Neural progenitor cell (in vitro differentiated cells): ENCODE measurements at places on chromosomes 4 and X. TPM values are rescaled to one million over a fixed set of nuclear protein-coding genes. Genes with fewer than 3 reads are reported as not detected.
A peak's percentile ranks its signal among the peaks of the same experiment; 100 is the strongest.

DNA sequence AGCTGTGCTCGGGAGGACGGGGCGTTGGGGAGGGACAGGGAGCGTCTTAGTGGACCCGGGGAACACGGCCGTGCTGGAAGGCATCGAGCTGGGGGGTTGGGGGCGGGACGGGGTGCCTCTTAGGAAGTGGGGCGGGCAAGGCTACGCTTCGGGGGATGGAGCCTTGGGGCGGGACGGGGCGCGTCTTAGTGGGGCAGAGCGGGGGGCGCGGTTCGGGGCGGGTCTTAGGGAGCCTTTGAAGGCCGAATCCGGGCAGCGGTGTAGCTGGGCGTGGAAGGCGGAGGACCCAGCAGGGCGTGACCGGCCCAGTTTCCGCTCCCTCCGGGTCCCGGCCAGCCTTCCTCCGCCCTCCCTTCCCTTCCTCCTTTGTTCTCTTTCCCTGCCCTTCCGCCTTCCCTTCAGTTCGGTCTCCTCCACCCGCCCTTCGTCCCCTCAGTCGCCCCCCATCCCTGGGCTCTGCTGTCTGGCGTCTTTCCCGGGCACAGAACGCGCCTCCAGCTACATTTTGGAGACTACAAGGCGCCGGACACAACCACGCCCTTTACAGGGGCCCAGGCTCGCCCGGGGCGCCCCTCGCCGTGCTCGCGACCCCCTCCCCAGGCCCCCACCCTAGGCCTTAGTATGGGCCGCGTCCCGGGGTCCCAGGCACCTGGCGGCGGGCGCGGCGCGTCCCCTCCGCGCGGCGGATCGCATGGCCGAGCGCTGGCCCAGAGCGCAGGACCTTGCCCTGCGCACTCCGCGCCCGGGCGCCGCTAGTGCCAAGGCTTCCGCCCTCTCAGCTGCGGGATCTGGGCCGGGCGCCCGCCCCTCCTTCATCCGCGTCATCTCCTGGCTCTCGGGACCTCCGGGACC lies at the start of gene ARSD:
ARSD (minus strand) TSS at position 757 of the 852 bp plus-strand sequence; CDS start at position 693, 64 bp downstream.
- H3K4me3 ChIP-seq = peak within 1 kb of the TSS; percentile 89
- no peaks in the 10 kb centered on the region for H3K36me3 ChIP-seq
- peaks cover 20% of the 10 kb centered on the region for H3K4me1 ChIP-seq
- peak; percentile 95 for DNase-seq

Gene SUPT20HL1
- not detected in 2 replicates for total RNA-seq

Gene NXF2
- 0.12 and 0.22 TPM in 2 replicates for total RNA-seq

Gene GIMD1
- not detected in 2 replicates for total RNA-seq

Gene STK32B
- total RNA-seq = 2.5 and 2.6 TPM in 2 replicates

DNA sequence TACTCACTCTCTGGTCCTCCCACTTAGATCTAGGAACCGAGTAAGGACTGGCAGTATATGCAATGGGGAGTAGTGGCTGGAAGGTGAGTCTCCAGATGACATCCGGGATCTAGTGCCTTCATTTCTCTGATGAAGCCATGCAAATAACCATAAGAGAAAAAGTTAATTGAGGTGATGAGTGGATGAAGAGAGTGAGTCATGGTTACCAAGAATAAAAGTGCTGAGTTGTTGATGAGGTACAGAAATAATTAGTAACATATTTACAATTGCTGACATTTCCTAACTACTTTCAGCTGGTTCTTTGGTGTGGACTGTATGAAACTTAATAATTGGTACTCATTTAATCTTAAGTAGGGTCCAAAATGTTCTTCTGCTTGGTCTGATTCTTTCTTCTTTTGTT lies 146.7 kb upstream of the PITX2 start:
- no peak overlapping the region for H3K27ac ChIP-seq
- H3K36me3 ChIP-seq = no peaks in the 10 kb centered on the region
- H3K4me3 ChIP-seq = no peak overlapping the region

GRCh38 chr4:24745172-24745895 lies 50.0 kb upstream of the SOD3 start:
- no peak overlapping the region for H3K4me3 ChIP-seq
- H3K27ac ChIP-seq = no peak overlapping the region
- peaks cover 16% of the 10 kb centered on the region for H3K4me1 ChIP-seq

Gene NAP1L3
- 57.9 and 88.5 TPM in 2 replicates for total RNA-seq

Gene CA5B
- total RNA-seq = 5.6 and 6.7 TPM in 2 replicates

Gene GPR101
- total RNA-seq = not detected in 2 replicates

DNA sequence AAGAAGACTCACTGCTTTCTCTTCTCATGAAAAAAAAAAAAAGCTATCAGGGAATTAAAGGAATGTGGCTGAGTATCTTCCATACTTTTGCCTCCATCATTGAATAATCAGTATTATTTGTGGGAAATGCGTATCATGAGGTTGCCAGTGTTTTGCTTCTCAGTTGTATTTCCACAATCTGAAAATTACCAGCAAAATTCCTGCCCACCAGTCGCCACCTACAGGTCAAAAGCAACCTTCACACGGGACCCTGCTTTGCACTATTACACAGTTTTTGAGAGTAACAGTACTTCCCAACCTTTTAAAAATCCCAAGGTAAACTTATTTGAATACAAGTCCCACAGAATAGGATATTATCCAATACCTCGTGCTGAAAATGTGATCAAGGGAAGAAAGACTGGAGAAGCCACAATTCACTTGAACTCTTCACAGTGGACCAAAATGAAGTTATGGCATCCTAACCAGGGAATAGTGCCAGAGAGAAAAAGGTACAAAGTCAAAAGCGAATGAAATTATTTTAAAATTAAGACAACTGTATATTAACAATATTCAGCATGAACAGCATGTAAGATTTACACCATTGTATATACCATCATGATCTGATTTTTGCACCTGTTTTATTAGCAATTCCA lies 30.4 kb downstream of the PGRMC1 start:
- H3K4me1 ChIP-seq = no peaks in the 10 kb centered on the region
